ENCODE measurements at places on chromosomes 7 and 10.

DNA sequence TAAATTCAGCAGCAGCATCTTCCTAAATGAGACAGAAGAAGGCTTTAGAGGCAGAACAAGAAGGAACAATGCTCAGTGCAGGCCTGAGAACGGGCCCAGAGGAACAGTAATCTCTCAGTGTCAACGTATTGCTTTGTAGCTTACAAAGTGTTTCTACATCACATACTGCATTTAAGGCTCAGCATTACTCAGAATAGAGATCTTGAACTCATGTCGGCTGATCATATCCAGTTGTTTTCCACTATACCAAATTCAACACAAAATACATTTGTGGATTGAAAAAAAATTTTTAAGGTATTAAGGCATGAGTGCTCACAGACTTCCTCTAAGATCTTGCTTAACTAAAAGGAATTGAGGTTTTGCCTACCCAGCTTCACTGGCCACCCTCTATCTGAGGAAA, 325.1 kb downstream of the HPSE2 start:
- no peak for DNase-seq

- DNase-seq = no peak
Measured at GRCh38 chr7:155418941-155419755, 38.8 kb upstream of the EN2 start.

GRCh38 chr7:100575206-100575631, 1.5 kb upstream of the SAP25 start:
- DNase-seq = no peak

DNA sequence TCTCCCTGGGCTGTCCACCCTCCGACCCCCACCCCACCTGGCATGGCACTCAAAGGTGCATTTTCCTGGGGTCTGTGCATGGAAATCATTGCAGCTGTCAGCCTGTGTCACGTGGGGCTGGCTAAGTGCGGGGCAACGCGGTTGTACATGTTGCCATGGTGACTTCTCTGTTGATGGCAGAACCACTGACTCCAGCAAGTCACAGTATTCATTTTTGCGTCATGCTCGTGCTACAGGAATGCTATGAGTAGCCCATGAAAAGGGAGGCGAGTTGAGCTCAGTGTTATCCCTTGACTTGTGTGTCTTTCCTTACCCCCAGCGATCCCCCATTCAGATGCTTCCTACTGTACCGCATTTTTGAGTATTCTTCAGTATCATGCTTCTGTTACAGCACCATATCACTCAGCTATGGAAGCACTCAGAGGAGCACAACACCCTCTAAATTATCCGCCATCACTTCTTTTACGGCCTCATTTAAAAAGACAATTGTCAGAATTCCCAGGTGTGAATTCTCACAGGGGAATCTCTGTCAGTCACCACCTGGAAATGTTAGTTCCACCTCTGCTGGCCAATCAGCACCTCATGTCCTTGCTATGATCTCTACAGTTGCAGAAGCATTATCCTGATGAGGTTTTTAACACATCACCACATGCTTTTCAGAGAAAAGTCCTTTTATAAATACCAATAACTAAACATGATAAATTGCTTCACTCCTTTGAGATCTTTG, 194.4 kb upstream of the C7orf33 start:
- no peak for DNase-seq

GRCh38 chr10:110023785-110024465, 16.1 kb downstream of the ADD3 start:
- DNase-seq = no peak

- no peak for DNase-seq
Measured at GRCh38 chr10:97428572-97428981, 2.6 kb downstream of the PGAM1 start.

DNA sequence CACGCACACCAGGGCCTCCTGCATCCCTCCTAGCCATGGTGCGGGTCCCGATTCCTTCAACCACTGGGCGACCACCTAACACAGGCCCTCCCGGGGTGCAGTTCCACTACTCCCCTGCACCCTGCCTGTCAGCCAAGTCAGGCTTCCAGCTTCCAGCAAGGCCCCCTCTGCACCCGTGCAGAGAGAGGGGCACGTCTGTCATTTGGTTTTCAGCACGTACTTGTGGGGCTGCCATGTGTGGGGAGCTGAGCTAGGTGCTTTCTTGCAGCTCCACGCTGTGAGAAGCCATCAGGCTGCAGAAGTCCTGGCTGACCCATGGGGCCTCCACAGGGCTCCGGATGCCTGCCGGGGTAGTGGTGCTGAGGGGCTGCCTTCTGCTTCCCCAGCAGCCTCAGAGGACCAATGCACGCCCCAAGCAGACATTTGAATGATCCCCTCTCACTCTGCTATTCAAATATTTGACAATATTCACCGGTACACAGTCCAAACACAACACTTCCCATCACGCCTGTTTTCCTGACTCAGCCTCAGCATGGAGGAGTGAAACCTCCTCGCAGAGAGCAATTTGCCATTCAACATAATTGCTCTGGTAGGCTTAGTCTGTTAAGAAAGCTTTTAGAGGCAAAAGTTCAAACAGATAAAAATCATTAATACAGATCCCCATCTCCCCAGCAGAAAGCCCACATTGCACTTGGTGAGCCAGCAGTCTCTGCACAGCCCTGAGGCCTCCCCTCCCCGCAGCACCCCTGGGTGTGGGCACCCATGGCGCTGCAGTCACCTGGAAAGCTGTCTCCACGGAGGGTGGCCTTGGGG, 449.9 kb downstream of the PTPRN2 start:
- DNase-seq = no peak

- no peak for DNase-seq
Measured at GRCh38 chr7:120064565-120064964, 208.4 kb upstream of the KCND2 start.

DNA sequence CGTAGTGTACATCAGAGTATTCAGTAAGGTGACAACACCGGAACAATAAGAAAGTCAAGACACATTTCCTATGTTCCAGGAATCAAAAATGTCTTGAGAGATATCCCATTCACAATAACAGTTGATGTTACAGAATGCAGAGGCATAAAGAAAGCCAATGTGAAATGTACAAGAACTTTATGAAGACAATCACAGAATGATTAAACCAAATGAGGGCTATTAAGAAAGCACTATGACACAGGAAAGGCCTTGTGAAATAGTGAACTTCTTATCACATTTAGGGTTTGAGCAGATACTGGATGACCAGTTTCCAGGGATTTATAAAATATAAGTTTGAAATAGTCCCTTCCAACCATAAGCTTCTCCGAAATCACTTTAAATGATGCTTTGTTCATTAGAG, 52.7 kb downstream of the VWDE start:
- DNase-seq = no peak

- DNase-seq = no peak
Measured at GRCh38 chr7:45106820-45107219, 4.7 kb downstream of the TBRG4 start.

GRCh38 chr7:7688956-7689355, 29.5 kb downstream of the RPA3 start:
- no peak for DNase-seq

- no peak for DNase-seq
Measured at GRCh38 chr7:21044384-21044783, 257.7 kb upstream of the SP8 start.

DNA sequence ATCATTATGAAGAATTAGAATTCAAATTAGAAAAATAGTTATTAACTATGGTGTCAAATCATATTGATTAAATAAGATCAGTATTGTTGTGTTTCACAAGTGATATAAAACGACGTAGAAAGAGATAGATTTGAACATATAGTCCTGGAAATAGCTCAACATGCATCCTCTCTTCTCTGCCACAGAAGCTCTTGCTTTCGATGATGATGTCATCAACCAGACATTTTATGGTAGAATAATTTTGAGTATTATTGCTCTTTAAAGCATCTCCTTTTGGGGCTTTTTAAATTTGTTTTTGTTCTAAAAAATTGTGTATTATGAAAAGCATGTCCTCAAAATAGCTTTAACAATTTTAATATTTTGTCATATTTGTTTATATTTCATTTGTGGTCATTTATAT, 95.0 kb downstream of the DGKB start:
- no peak for DNase-seq

DNA sequence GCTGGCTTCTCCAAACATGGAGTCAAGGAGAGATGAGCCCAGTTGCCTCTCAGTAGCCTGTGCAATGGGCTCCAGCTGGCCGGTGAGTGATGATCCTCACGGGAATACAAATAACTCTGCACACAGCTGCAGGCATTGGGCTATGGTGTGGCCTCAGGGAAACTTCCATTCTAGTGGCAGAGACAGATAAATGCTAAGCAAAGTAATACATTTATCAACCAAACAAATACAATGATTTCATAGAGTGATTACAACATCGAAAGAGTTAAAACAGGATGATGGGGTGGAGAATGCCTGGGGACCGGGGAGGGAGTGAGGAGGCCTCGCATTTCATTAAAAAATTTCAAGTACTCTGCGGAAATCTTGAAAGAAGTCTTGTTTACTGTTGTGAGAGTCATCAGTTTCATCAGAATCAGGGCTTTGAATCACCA, 15.0 kb upstream of the AKR1B1 start:
- no peak for DNase-seq

GRCh38 chr10:33345236-33345635, 10.8 kb upstream of the NRP1 start:
- no peak for DNase-seq

GRCh38 chr7:8841171-8841570, 407.8 kb downstream of the NXPH1 start:
- DNase-seq = no peak

DNA sequence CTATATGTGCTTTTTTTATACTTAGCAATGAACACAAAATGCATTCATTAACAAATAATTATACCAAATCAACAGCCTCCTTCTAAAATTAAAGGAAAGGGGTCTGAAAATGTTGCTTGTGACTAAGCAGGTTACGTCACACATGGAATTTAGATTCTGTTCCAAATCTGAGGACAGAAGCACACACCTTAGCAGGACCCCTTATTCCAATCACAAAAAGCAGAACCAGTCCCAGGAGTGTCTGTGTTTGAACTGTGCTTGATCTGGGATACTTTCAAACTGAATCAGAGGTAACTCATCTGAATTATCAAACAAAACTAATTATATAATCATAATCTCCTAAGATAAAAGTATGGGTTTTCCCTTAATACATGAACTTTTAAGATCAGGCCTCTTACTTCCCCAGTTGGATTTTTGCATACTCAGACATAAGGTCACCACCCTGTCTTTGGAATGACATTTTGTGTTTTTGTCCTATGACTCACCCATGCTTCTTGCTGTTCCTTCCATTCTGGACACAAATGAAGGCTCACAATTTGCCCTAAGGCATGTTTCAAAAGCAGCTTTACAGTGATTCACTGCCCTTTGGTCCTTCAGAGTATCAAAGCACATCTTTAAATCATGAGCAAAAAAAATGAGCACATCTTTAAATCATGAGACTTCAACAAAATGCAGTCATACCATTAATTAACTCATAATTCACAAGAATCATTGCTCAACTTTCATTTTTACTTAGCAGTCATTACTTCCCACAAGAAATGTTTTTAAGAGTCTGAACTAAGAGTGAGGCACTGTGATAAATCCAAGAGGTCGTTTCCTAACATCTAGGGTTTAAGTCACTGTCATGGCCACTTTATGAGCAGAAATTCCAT, 35.5 kb downstream of the SEMA3C start:
- DNase-seq = no peak

- no peak for DNase-seq
Measured at GRCh38 chr10:100311298-100311697, 18.7 kb downstream of the PKD2L1 start.

DNA sequence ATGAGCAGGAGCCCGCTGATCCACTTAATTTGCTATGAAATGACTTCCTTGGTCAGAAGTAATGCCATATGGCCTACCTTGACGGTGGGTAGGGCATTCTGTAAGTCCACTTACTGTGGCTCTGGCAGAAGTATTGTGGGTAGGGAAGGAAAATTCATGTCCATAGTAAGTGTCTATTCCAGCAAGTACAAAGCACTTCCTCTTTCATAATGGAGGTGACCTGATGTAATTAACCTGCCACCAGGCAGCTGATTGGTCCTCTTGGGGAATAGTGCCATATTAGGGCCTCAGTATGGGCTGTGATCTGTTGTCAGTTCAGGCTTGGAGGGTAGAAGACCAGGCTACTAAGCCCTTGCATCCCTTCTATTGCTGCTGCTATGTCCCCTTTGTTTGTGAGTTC, 103.9 kb downstream of the SLC37A3 start:
- DNase-seq = no peak

DNA sequence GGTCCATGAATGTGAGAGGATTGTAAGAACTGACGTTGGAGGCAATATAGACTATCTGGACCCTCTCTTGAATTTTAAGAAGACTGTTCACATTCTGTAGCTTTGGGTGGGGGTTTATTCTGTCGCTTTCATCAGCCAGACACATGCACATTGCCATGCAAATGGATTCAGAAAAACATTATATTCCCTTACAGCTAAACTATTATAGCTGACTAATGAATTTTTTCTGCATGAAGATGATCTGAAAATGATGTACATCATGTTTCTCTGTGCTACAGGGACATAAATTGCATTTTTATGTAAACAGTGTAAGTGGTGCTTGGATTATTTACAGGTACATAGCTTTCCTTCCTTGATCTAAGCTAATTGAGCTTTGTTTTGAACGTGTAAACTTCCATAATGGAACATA, 1.5 kb downstream of the MET start:
- DNase-seq = no peak

- no peak for DNase-seq
Measured at GRCh38 chr7:156461881-156462665, 178.5 kb upstream of the RNF32 start.

- DNase-seq = no peak
Measured at GRCh38 chr10:131667047-131667446, 233.8 kb upstream of the PPP2R2D start.

DNA sequence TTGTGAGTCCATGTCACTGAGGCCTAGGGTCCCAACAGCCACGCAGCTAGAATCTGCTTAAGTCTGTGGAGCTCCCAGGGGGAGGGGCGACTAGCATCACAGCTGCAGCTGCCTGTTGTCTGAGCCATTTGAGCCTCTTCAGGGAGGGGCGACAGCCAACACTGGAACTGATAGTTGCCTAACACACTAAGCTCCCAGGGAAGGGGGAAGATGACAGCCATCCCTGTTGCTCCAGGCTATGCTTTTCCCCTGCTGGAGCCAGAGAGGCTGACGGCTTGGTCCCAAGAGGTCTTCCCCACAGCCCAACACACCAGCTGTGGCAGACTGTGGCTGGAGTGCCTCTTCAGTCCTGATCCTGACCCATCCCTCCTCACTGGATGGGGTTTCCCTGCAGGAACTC, 817.5 kb downstream of the NXPH1 start:
- DNase-seq = no peak

- peak; percentile 87 for DNase-seq
Measured at GRCh38 chr10:130190055-130190736, 54.0 kb downstream of the GLRX3 start.

DNA sequence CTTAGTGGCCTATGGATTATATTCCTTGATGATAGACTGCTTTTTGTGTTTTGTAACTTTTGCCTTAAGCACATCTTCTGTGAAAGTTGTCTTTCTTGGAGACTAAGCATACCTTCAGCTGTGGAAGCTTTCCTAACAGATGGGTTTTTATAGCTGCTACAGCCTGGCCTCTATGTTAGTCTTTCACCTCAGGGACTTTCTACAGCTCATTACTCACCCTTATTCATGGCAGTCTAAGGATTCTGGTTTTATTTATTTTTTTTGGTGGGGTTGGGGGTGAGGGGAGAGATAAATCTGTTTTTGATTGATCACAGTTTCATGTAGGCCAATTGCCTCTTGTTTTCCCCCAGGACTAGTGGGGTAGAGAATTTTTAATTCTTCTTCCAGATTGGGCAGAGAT, 219.9 kb downstream of the DKK1 start:
- DNase-seq = no peak

All from stimulated activated CD4-positive, alpha-beta T cell treated with anti-CD3 and anti-CD28 coated beads, Interleukin-1b, Interleukin-23, amount 100 ng/mL, for 1 hour (primary cell).